ENCODE measurements at places on chromosomes 6 and 20. TPM values are rescaled to one million over a fixed set of nuclear protein-coding genes. Genes with fewer than 3 reads are reported as not detected.

- no peaks in the 10 kb centered on the region for H3K36me3 ChIP-seq
- H3K27me3 ChIP-seq = no peaks in the 10 kb centered on the region
- DNase-seq = peak; percentile 80
- H3K4me1 ChIP-seq = peaks cover 83% of the 10 kb centered on the region
Measured at GRCh38 chr6:117444600-117444999, 18.9 kb upstream of the ROS1 start.

- peaks cover 7% of the 10 kb centered on the region for H3K27me3 ChIP-seq
- no peak for DNase-seq
- peaks cover 10% of the 10 kb centered on the region for H3K4me1 ChIP-seq
- no peaks in the 10 kb centered on the region for H3K36me3 ChIP-seq
- H3K4me3 ChIP-seq = no peak overlapping the region
Measured at GRCh38 chr20:25173886-25174308, 21.6 kb upstream of the ENTPD6 start.

DNA sequence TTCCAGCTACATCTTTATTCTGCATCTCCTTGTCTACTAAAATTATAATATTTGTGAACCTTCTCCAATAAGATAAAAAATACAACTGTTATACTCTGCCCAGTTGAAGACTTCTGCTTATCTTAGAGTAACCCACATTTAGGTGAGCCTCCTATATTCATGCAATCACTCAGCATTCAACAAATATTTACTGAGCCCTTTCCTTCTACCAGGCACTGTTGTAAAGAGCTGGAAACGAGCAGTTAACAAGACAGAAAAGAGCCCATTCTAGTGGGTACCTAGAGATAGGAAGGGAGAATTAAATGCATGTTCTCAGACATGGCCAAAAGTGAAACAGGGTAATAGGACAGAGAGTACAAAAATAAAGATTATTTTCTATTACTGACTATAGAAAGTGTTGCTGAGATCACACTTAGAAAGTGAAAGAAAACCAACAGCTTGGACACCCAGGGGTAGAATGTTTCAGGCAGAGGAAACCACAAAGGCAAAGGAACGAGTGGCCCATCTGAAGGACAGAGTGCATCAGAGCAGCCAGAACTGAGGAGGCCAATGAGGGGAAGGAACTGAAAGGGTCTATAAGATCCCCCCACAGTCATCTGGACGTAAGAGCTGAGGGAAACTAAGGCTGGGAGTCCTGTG is 50.8 kb upstream of the SMLR1 start:
- H3K27ac ChIP-seq = no peak overlapping the region
- H3K4me1 ChIP-seq = peaks cover 26% of the 10 kb centered on the region
- no peak overlapping the region for H3K4me3 ChIP-seq
- no peaks in the 10 kb centered on the region for H3K27me3 ChIP-seq

DNA sequence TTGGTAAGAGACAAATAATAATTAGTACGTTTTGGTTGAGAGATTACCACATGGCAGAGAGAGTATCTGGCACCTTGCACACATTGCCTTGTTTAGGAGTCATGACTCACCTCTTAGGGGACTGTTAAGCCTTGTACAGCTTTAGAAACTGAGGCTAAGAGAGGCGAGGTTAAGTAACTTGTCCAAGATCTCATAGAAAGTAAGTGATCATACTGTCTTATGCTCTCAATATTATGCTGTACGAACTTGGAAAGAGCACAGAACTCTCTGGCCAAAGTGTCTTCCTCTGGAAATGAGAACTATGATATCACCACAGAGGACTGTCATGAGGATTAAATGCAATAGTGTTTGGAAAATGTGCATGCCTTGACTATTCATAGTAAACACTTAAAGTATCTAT is 249.0 kb downstream of the UTRN start:
- no peaks in the 10 kb centered on the region for H3K4me1 ChIP-seq
- H3K27me3 ChIP-seq = no peaks in the 10 kb centered on the region
- H3K36me3 ChIP-seq = peaks cover 34% of the 10 kb centered on the region
- no peak overlapping the region for H3K27ac ChIP-seq

- 0 out of 2 replicates have a peak, but pooled peaks cover 3% of the 10 kb centered on the region for H3K36me3 ChIP-seq
- no peak overlapping the region for H3K27ac ChIP-seq
- H3K4me1 ChIP-seq = no peaks in the 10 kb centered on the region
- no peak overlapping the region for H3K4me3 ChIP-seq
- no peak for DNase-seq
Measured at GRCh38 chr20:3494218-3494617, 23.4 kb downstream of the ATRN start.

GRCh38 chr6:105949869-105950268 is 136.3 kb upstream of the PRDM1 start:
- DNase-seq = no peak
- H3K4me3 ChIP-seq = no peak overlapping the region
- H3K27me3 ChIP-seq = no peaks in the 10 kb centered on the region
- H3K27ac ChIP-seq = no peak overlapping the region

- H3K4me1 ChIP-seq = peaks cover 26% of the 10 kb centered on the region
- no peaks in the 10 kb centered on the region for H3K36me3 ChIP-seq
- DNase-seq = peak; percentile 74
- no peak overlapping the region for H3K27ac ChIP-seq
- no peaks in the 10 kb centered on the region for H3K27me3 ChIP-seq
- no peak overlapping the region for H3K4me3 ChIP-seq
Measured at GRCh38 chr6:132712366-132712765, 1.5 kb downstream of the VNN1 start.

DNA sequence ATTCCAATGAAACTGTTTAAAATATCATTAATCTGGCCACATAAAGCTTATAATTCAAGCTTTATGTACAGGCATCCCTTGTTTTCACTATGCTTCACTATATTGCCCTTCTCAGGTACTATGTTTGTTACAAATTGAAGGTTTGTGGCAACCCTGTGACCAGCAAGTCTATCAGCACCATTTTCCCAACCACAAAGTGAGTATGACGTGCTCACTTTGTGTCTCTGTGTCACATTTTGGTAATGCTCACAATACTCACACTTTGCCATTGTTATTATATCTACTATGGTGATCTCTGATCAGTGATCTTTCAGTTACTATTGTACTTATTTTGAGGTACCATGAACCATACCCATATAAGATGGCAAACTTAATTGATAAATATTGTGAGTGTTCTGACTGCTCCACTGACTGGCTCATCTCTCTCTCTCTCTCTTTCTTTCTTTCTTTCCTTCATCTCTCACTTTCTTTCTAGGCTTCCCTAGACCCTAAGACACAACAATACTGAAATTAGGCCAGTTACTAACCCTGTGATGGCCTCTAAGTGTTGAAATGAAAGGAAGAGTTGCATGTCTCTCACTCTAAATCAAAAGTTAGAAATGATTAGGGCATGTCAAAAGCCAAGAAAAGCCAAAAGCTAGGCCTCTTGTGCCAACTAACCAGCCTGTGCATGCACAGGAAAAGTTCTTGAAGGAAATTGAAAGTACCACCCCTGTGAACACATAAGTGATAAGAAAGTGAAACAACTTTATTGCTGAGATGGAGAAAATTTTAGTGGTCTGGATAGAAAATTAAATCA is 227.9 kb downstream of the BCAS1 start:
- no peaks in the 10 kb centered on the region for H3K27me3 ChIP-seq
- H3K4me3 ChIP-seq = no peak overlapping the region
- DNase-seq = no peak
- no peak overlapping the region for H3K27ac ChIP-seq
- no peaks in the 10 kb centered on the region for H3K4me1 ChIP-seq
- no peaks in the 10 kb centered on the region for H3K36me3 ChIP-seq

DNA sequence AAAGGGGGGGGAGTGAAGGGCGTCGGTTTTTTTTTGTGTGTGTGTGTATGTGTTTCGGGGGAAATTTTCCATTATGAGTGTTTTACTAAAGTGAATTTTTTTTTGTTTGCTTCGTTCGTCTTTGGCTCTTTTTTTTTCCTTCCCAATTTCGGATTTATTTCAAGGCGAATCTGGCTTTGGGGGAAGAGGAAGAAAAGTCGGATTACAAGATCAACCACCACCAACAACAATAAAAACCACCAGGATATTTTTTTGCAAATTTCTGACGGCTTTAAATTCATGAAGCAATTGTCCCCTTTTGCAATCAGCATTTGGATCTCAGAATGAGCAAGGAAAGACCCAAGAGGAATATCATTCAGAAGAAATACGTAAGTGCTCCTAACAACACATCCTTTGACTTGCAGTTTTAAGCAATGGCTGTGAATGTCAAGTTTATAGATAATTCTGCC is 372 bp downstream of the JARID2 start:
- H3K27ac ChIP-seq = peak overlapping the region; percentile 91
- H3K27me3 ChIP-seq = no peaks in the 10 kb centered on the region
- no peaks in the 10 kb centered on the region for H3K36me3 ChIP-seq
- DNase-seq = peak; percentile 43

DNA sequence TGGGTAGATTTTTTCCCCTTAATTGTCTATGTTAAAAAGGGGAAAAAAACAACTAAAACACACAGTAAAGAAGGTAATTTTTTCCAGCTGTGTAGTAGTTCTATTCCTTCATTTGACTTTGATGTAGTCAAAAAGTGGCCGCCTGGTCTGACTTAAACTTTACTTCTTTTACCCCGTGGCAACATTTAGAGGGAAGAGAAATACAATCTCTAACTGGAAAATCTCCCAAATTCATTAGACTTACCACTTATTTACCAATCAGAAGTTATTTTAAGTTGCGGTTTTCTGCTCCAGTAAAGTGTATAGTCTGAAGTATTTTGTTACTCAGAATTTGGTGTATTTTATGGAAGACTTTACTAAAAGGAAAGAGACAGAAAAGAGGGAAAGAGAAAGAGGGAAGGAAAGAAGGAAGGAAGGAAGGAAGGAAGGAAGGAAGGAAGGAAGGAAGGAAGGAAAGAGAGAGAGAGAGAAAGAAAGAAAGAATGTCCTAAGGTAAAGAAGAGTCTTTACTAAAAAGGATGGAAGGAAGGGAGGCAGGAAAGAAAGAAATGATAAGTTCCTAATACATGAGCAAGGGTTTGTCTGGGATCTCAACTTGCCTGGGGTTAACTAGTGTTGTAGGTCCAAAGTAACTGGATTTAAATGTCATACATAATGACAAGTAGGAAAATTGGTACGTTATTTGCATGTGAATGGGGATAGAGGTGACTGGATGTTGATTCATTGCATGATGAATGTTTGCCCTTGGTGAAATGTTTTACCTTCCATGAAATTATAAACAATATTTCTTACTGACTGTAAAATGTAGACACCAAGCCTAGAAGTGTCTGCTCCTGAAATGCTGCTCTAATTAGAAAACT is 135.1 kb downstream of the SAMD5 start:
- no peaks in the 10 kb centered on the region for H3K4me1 ChIP-seq
- no peak overlapping the region for H3K27ac ChIP-seq
- no peak overlapping the region for H3K4me3 ChIP-seq
- no peaks in the 10 kb centered on the region for H3K36me3 ChIP-seq

DNA sequence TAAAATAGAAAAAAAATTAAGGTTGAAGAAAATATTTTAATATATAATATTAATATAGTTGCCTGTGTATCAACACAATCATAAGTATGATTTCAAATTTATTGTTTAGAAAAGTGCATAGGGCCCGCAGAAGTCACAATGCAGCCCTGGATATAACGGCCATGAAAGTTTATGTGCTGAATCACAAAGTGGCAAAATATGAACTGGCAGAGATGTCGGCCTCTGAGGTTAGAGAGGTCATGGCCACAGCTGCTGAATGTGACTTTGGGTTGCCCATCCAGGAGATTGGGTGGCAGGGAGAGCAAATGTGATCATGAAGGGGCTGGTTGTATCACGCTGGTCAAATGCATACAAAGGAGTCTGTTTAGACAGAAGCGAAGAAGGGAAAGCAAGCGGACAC is 35.7 kb downstream of the COL11A2 start:
- no peak for DNase-seq
- no peaks in the 10 kb centered on the region for H3K4me1 ChIP-seq
- H3K27ac ChIP-seq = no peak overlapping the region
- H3K27me3 ChIP-seq = peaks cover 11% of the 10 kb centered on the region

DNA sequence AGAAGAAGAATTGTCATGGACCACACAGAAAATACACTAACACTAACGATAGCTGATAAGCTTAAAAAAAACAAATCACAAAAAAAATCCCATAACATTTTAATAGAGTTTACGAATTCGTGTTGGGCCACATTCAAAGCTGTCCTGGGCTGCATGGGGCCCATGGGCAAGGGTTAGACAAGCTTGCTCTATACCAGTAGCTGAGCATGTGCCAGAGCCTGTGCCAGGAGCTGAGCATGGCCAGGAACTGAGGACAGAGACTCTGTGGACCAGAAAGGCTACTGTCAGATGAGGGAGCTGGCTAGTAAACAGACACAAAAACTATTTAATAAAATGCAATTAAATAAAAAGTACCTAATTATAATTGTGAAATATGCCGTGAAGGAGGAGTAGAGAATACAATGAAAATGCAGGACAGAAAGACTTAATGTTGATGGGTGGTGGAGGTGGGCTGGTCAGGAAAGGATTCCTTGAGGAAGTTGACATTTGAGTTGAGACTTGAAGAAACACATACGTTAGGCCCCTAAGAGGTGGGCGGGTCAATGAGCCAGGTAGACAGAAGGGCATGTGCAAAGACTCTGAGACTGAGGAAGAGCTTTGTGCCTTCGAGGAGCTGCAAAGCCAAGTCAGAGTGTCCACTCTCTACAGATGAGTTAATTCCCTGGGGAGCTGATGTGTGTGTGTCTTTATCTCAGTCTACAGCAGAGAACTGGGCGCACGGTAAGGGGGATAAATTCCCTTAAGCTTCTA is 66.1 kb downstream of the JPH2 start:
- no peaks in the 10 kb centered on the region for H3K27me3 ChIP-seq
- no peak overlapping the region for H3K27ac ChIP-seq
- no peaks in the 10 kb centered on the region for H3K4me1 ChIP-seq
- no peaks in the 10 kb centered on the region for H3K36me3 ChIP-seq
- H3K4me3 ChIP-seq = no peak overlapping the region
- no peak for DNase-seq

- DNase-seq = peak; percentile 58
- H3K27me3 ChIP-seq = no peaks in the 10 kb centered on the region
- H3K4me1 ChIP-seq = 0 out of 2 replicates have a peak, but pooled peaks cover 5% of the 10 kb centered on the region
- peak overlapping the region; percentile 90 for H3K27ac ChIP-seq
Measured at GRCh38 chr6:6006006-6006427, 708 bp downstream of the NRN1 start.

- 0 out of 2 replicates have a peak overlapping the region, but pooled peaks have one; percentile 14 for H3K4me3 ChIP-seq
- no peaks in the 10 kb centered on the region for H3K27me3 ChIP-seq
- no peaks in the 10 kb centered on the region for H3K36me3 ChIP-seq
- no peak for DNase-seq
- 0 out of 2 replicates have a peak, but pooled peaks cover 5% of the 10 kb centered on the region for H3K4me1 ChIP-seq
Measured at GRCh38 chr20:51594236-51595057, 51.9 kb upstream of the NFATC2 start.

DNA sequence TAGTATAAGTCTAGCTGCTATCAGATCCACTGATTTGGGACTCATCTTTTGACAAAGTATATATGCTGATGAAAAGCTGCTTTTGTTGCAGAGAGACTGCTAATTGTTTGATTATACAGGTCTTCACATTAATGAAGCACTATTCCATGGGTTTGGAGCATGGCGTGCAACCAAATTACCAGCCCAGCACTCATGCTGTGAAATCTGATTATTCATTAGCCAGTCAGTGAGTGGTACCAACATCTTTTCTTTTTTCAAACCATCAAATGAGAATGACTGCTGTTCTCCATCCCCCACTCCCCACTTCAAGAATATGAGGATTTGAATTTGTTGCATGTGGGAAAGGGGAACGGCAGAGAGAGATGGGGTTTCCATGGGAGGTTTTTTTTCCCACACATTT is 91.3 kb downstream of the ID4 start:
- H3K27ac ChIP-seq = no peak overlapping the region
- no peaks in the 10 kb centered on the region for H3K4me1 ChIP-seq
- no peak for DNase-seq
- H3K27me3 ChIP-seq = no peaks in the 10 kb centered on the region

Gene IER3
- total RNA-seq = 156 TPM

Gene C4B
- total RNA-seq = 6.4 TPM

Gene DPPA5
- not detected for total RNA-seq

Gene RBL1
- total RNA-seq = 7.0 TPM

Gene ADGRF4
- total RNA-seq = not detected

Gene RNF217
- total RNA-seq = 15.2 TPM

Gene TAGAP
- not detected for total RNA-seq

Gene PNLDC1
- total RNA-seq = not detected
